ENCODE measurements at places on chromosomes 1 and 21. TPM values are rescaled to one million over a fixed set of nuclear protein-coding genes. Genes with fewer than 3 reads are reported as not detected.

- no peak for DNase-seq
Observed at GRCh38 chr1:52332411-52332810, 33.6 kb downstream of the CC2D1B start.

DNA sequence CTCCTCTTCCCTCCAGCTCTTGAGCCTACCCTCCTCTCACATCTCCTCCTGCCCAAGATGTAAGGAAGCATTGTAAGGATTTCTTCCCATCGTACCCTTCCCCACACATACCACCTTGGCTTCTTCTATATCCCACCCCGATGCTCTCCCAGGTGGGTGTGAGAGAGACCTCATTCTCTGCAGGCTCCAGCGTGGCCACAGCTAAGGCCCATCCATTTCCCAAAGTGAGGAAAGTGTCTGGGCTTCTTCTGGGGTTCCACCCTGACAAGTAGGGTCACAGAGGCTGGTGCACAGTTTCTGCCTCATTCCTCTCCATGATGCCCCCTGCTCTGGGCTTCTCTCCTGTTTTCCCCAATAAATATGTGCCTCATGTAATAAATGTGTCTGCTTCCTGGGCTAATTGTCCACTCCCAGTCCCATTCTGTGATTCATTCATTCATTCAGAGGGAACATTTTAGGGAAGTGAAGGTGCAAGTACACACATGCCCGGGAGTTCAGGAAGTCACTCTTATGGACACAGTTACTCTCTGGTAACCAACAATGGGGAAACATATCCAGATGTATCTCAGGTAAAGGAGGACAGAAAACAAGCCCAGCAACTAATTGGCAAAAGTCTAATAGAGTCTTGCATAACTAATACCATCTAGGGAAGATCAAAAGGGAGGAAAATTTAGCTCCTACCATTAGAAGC, 1.9 kb downstream of the SPRR4 start:
- DNase-seq: no peak

GRCh38 chr1:16979475-16980327, 719 bp downstream of the MFAP2 start:
- no peak for DNase-seq

- DNase-seq: no peak
Observed at GRCh38 chr1:172488393-172488792, 44.5 kb upstream of the PIGC start.

DNA sequence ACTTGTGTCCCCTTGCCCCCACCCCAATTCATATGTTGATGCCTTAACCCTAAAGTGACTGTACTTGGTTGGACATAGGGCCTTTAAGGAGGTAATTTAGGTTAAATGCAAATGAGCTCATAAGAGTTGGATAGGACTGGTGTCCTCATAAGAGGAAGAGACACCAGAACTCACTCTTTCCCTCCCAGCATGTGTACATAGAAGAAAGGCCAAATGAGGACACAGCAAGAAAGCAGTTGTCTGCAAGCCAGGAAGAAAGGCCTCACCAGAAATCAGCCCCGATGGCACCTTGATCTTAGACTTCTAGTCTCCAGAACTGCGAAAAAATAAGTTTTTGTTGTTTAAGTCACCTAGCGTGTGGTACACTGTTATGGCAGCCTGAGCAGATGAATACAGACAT, 45.5 kb downstream of the RAB3GAP2 start:
- no peak for DNase-seq

DNA sequence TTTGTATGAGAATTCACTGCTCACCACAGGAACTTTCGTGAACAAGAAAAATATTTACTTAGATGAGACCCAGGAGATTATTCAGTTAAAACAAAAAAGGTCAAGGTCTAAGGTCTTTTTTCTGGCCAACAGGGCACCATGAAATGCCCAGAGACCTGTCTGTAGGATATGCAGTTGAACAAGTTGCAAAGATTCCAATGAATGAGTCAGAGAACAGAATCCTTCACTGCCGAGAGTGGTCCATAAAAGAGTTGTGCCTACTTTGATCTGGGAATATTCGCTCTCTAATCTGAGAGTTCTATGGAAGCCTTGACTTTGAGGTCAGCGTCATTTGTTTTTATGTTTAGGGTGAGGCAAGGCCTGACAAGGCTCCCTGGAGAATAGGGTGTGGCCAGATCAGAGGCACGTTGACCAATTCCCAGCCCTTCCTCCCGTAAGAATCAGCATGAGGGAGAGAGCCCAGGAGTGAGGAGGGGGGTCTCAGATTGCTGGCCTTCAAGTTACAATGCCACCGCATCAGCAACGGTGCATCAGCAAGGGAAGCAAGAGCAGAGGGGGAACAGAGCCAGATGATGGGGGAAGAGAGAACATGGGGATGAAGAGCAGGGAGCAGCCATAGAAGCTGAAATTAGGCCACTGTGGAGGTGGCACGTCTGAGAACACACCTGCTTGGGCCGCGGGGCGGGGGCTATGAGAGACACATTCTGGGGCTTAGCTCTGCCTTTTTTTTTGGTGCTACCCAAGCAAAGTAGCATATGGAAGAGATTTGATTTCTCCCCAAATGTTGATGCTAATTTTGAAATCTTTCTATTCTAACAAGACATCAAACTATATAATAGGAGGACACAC, 206.4 kb upstream of the RAB4A start:
- DNase-seq: no peak

- DNase-seq: no peak
Observed at GRCh38 chr1:117388328-117388727, 21.1 kb downstream of the MAN1A2 start.

DNA sequence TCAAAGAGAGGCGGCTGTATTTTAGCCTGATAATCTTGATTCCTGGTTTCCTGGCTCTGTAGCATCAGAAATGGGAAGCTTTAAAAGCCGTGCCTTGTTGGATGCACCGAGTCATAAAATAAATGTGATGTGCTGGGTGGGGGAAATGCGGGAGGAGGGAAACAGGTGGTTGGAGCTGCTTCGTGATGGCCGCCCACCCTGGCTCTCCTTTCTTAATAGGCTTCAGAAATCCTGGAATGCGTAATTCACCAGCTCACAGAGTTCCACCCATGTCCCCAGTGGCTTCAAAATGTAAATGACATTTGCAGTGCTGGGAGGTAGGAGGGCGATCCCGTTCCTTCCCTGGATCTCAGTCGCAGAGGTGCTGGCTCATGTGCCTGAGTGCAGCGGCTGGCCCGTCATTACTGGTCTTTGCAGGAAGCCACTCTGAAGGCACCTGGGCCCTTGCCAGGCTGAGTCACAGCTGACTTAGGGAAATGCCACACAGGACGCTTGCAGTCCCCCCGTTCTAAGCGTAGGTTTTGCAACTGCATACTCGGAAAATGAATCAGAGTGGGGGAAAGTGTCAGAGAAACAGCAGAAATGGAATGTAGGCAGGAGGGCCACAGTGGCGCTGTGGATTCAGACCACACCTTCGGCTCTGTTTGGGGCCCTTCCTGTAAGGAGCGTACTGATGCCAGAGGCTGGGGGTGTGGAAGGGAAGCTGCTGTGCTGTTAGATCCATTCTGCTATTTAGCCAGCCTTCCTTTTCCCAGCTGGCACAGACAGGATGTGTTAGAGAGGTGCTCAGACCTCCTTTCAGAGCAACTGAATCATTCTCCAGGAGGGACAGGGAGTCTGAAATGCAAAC, 37.6 kb downstream of the GALNT2 start:
- peak; percentile 98 for DNase-seq

GRCh38 chr21:25938658-25939395, 204.1 kb downstream of the GABPA start:
- no peak for DNase-seq

DNA sequence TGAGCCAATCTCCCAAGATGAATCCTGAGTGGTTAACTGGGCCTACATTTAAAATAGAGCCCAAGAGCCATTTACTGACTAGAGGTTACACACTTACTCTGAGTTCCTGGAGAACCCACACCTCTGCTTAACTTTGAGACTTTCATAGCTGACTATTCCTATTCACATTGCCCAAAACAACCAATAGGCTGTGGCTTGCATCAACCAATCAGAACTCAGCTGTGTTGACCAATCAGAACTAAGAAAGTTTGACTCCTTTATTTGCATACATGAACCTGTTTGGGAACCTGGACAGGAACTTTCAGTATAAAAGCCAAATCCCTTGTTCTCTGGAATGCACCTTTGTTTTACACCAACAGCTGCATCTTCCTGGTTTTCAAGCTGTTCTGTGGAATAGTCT, 9.5 kb downstream of the ZSWIM5 start:
- no peak for DNase-seq

DNA sequence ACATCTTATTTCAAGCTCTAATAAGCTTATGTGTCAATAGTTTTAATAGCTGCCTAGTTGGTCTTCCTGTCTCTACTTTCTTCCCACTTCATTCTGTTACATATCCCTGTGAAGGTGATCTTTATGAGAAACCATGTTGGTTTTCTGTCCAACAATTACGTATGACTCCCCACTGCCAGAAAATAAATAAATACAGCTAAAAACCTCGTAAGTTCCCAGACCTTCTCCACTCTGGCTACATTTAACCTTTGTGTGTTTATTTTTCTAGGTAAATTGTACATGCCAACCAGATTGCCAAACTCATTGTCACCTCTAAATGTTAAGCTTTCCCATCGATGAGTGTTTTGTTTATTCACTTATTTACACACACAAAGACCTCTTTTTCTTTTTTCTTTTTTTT, 147.2 kb downstream of the CRB1 start:
- DNase-seq: no peak

DNA sequence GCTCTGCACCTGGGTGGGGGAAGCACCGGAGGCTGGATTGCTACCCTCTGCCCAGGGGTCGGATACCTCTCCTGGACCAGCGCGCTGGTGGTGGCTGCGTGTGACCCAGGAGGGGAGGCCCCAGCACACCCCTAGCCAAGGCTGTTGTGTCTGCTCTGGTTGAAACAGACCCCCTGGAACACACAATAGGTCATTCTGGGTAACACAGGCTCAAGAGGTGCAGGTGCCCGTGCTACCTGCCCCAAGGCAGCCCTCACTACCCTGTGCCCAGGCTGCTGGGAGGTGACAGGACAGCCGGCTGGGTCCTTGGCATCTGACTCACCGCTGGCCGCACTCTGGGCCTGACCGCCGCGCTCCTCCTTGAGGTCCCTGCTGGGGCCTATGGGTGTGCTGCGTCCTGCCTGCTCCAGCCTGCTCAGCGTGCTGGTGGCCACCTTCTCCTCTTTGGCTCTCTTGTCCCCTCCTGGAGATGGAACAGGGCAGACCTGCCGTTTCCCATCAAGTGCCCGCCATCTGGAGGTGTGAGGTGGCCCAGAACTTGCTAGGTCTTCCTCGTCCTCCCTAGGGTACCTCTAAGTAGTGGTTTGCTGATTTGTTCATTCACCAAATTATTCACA, 30.0 kb downstream of the ZBTB17 start:
- DNase-seq: no peak

DNA sequence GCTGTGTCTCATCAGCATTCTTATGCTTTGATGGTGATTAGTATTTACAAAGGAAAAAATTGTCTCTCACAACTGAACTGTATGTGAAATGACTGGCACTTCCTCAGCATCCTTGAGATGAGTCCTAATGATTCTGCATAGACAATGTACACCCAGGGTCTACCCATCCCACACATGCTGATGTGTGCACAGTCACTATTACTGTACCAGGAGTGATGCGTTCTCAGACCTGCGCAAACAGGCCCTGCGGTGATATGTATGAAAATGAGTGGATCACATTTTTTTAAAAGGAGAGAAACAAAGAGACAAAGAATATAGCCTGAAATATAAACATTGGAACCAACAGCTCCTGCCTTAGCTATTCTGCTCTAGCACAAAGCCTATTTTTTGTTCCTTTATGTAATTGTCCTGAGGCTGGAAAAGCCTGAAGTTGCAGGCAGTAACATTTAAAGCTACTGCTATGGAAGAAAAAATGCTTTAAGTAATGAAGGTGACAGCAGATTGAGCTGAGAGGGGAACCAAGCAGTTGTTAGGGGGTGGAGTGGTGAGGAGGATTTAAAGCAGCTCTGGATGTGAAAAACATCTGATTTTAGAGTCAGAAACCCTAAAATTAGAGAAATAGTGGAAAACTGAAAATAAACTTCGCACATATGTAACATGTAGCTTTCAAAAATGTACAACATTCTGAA, 5.5 kb downstream of the RCAN1 start:
- DNase-seq: no peak

DNA sequence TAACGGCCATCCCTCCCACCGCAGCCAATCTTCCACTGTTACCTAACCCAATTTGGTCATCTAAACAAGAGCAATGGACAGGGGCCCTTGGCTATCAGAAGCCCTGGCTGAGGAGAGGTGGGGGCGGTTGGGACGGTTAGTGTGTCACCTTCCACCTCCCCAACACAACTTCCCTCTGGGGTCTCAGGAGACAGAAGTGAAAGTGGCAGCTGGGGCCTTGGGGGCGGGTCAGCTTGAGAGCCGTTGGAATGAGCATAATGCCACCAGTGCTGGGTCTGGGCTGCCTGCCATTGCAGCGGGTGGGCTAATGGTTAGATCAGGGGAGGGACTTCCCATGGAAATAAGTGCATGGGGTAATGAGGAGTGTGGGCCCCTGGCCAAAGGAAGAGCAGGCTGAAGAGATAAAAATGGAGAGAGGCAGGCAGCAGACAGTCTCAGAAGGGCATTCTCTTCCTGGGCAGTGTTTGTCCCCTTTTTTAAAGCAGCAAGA, 7.9 kb downstream of the MEF2D start:
- no peak for DNase-seq

DNA sequence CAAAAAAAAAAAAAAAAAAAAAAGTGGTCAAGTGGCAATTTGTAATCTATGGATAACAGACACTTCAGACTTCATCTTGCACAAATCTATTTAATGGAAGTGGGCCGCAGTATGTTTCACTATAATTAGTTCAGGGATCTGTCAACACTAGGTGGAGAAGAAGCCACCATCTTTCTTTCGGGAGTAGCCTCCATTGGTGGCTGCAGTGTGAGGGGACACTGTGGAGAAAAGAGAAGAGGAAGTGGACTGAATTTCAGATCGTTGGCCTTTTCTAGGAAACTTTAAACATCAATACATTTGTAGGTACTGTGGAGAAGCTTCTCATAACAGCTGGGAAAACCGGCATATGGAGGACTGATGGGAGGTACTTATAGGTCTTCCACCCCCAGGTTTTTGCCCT, 8.0 kb upstream of the ELAPOR1 start:
- no peak for DNase-seq

- DNase-seq: no peak
Observed at GRCh38 chr1:74343216-74343615, 108.0 kb downstream of the TNNI3K start.

GRCh38 chr1:71166178-71167173, 85.6 kb upstream of the ZRANB2 start:
- DNase-seq: no peak

- peak; percentile 49 for DNase-seq
Observed at GRCh38 chr1:157045250-157046218, at the start of gene ARHGEF11. TSS of gene ARHGEF11 (minus strand) at chr1:157045742. CDS start at chr1:157044330, 1,412 bp downstream.

The GRIK1 gene
- polyA plus RNA-seq: 0.04 TPM

The LYPLAL1 gene
- polyA plus RNA-seq: 12.6 TPM

The IFNLR1 gene
- not detected for polyA plus RNA-seq

The RHD gene
- 0.10 TPM for polyA plus RNA-seq

The CELSR2 gene
- 0.98 TPM for polyA plus RNA-seq

The CD52 gene
- polyA plus RNA-seq: not detected

The C8B gene
- not detected for polyA plus RNA-seq

The FLG2 gene
- not detected for polyA plus RNA-seq

The RNF186 gene
- polyA plus RNA-seq: not detected

The NBPF4 gene
- not detected for polyA plus RNA-seq

The ANKRD34A gene
- 1.4 TPM for polyA plus RNA-seq

The WDR47 gene
- polyA plus RNA-seq: 7.3 TPM

The GBP3 gene
- polyA plus RNA-seq: 81.0 TPM

The FMO5 gene
- polyA plus RNA-seq: 0.60 TPM

The MEX3A gene
- 1.9 TPM for polyA plus RNA-seq

The MTFR1L gene
- polyA plus RNA-seq: 93.7 TPM

The CDCA8 gene
- polyA plus RNA-seq: 14.9 TPM

Data from BJ (cell line).